ENCODE measurements at places on chromosomes 4 and X. TPM values are rescaled to one million over a fixed set of nuclear protein-coding genes. Genes with fewer than 3 reads are reported as not detected.
A peak's percentile ranks its signal among the peaks of the same experiment; 100 is the strongest.

The HSD17B11 gene
- 13.7 TPM for total RNA-seq

The AREG gene
- total RNA-seq = not detected

GRCh38 chr4:1673671-1674070 lies 10.4 kb downstream of the FAM53A start:
- DNase-seq = no peak

GRCh38 chr4:39635023-39635422 lies 3.6 kb downstream of the SMIM14 start:
- DNase-seq = no peak

GRCh38 chr4:38396091-38396490 lies 267.9 kb upstream of the KLF3 start:
- DNase-seq = no peak

GRCh38 chr4:139857021-139857420 lies 191.4 kb downstream of the MGST2 start:
- DNase-seq = no peak

DNA sequence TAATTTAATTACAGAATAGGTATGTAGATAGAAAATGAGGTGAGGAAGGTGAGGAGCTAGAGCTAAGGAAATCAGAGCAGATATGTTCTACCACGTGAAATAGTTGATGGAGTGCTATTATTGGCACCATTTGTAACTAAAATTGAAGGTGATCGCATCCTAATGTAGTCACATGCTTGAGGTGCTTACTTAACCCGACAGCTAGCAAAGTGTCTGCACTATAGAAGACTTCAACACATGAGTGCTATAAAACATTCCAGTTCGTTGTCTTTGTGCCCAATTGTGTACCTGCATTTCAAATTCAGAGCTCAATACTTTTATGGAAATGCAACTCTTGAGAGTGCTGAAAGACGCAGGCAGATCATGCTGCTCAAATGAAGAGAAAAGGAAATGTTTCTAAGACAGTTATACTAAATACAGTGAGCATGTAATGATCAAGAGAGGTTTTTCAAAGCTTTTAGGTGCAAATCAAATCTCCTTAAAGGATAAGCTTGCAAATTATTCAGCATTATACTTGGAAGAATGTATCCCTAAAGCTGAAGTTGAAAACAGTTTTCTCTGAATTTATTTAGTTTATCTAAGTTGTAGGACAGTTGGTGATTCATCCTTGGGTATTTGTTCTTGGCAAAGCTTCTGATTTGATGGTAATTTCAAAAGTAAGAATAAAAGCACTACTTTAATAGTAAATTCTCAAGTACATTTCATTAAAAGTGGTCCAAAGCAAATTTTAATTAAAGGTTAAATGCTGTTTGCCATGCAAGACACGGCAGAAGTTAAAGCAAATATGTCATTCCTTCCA lies 223.9 kb upstream of the EPHA5 start:
- no peak for DNase-seq

The EIF4E gene
- total RNA-seq = 308 TPM

The KCNIP4 gene
- not detected for total RNA-seq

The STOX2 gene
- total RNA-seq = not detected

The SPANXC gene
- not detected for total RNA-seq

The NPY1R gene
- total RNA-seq = not detected

- DNase-seq = peak; percentile 29
These were observed 8.0 kb upstream of the KCNE5 start for GRCh38 chrX:109632906-109633504.

The MMRN1 gene
- total RNA-seq = 225 TPM

DNA sequence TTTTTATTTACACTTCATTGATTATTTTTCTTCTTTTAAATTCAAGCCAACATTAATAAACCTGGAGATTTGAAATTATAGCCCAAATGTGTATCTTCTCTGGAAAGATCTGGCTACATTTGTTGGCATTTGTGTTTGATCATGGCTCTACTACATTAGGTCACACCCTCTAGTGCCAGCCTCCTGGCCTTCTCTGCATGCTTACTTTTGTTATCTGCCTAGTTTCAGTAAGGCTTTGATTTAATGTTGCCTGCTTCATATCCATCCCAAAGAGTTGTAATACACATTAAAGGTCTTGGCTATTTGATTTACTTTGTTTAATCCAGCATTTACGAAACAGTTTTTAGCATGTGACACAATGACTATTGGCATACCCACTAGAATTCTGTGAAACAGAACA lies 224.5 kb downstream of the TRAM1L1 start:
- DNase-seq = no peak

GRCh38 chr4:16692961-16693506 lies 205.4 kb downstream of the LDB2 start:
- no peak for DNase-seq
